ENCODE measurements at places on chromosomes 11 and 22.

DNA sequence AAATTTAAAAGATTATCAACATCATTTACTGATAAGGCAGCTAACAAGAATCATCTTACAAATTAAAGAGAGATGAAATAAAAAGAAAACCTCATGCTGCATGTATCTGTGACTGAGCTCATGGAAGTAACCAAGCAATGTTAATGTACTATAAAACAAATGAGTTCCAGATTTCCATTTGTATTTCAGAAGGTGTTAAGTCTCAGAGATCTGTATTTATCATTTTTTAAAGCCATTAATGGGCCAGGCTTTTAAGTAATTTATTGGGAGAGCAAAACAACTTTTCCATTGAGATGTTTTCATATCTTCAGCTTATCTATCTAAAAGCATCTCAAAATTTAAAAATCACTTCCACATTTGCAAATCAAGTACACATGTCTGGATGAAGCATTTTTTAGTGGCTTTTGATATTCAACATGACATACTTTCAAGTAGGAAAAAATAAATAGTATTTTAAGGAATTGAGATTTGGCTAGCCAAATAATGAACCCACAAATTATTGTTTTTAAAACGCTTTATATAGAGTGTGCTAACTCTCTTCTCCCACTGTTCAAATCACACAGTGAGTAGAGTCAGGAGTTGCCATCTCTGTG, 17.9 kb upstream of the BBOX1 start:
- DNase-seq: no peak

GRCh38 chr11:103953797-103954486, 82.5 kb upstream of the DDI1 start:
- DNase-seq: no peak

- DNase-seq: peak; percentile 79
These were observed 30.7 kb downstream of the FGF4 start for GRCh38 chr11:69744435-69744834.

DNA sequence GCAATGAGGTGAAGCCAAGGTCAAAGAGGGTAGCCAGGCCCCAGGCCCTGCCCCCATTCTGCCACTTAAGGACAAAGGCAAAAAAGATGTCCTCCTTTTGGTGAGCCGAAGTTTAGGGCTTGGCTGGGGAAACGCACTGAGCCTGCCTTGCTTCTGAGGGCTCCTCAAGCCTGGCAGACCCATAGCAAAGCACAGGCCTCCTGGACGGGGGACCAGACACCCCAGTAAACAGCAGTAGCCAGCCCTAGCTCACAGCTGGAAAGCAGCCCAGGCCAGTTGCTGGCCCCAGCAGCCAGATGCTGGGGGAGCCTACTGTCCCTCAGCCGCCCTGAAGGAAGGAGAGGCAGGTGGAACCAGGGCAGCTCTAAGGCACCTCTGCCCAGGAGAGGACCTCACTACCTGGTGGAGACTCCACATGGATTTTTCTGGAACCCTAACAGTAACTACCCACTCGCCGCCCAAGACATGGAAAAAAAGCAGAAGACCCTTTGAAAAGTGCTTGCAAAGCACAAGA, 3.8 kb upstream of the PYGM start:
- DNase-seq: peak; percentile 68

GRCh38 chr11:84819537-84819936, 807.6 kb downstream of the DLG2 start:
- DNase-seq: no peak

GRCh38 chr11:100716838-100717237, 29.8 kb downstream of the ARHGAP42 start:
- DNase-seq: no peak

DNA sequence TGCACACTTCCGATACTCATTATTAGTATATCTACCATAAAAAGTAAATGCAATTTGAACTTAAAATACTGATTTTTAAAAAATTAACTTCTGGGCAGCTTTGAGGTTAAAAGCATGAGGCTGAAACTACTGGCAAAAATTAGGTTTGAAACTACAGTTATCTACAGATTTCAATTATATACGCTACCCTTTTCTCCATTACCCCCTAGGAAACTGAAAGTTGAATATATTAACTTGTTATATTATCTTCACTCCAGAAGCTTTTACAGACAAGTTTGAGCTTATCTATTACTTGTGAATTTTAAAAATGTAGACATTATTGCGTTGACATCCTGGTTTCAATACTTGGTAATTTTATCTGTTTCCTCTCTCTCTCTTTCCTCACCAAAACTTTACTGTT, 96.7 kb upstream of the DDI1 start:
- DNase-seq: no peak

DNA sequence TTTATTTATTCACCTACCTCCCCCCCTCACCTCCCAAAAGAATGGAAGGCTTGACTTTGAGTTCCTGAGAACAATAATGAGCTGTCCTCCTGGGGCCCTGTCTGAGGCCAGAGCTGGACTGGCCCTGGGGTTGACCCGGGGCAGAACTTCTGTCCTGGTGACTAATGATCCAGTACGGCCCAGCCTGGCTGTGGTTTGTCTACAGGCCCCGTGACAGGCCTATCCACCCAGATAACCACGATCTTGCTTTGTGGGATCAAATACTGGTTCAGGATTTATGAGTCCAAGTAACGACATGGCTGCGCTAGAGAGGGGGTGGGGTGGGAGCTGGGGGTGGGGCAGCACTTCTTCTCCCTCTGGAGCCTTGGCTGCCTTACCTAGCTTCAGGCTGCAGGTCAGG, 81.5 kb downstream of the WT1 start:
- DNase-seq: no peak

GRCh38 chr11:79940165-79940564, 499.3 kb upstream of the TENM4 start:
- DNase-seq: no peak

- DNase-seq: no peak
These were observed 1075.5 kb downstream of the NTM start for GRCh38 chr11:132445859-132446291.

- no peak for DNase-seq
These were observed 257.9 kb downstream of the CTTN start for GRCh38 chr11:70656252-70656651.

DNA sequence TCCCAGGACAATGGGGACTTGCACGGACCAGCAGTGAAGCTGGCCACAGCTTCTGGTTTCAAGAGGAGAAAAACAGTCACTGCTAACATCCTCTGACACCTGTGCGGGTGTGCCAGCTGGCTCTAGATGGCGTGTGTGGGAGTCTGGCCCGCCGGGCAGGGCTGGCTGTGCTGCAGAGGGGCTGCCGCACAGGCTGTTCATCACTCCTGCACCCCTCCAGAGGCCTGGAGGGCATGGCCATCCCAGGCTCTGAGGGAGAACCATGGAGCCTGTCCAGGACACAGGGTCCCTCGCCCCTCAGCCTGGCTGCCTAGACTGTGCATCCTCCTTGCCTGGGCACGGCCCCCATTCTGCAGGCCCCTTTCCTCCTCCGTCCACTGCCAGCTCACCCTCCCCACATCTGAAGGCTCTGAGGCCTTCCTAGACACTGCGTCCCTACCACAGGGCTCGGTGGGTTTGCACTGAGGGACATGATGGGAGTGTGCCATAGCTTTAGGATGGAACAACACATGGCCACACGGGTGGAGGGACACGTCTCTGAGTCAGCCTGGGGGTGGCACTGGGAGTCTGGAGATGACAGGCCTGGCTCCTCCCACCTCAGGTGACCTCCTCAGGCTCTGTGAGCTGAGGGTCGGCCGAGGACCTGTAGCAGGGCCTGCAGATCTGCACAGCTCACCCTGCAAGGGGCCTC, 42.1 kb upstream of the GNB1L start:
- no peak for DNase-seq

GRCh38 chr11:73139476-73140198, 2.5 kb downstream of the FCHSD2 start:
- no peak for DNase-seq

DNA sequence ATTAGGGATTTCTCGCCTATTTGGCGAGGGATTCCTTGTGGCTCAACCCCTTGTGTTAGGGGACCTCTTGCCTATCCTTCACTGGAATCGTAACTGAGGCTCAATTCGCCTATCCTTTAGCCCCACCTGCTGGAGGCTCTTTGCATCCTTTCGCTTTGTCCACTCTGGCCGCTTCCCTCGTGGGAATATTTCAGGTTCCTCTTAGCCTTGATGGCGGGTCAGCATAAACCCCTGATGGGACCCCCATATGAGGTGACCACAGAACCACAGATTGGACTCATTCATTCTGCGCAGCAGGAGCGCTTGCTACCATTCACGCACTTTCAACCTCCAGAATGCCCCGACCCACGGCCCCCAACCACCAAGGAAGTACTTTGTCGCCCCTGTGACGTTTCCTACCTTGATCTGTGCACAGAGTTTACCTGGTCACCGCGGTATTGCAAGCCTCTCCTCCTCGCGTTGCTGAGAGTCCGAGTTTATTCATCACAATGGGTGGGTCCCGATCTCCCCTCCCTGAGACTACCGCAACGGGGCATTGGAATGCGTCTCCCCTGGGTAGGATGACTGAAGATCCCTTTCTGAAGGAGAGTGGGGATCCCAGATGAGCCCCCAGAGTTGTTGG, at the start of gene OR52N2:
Gene OR52N2, plus strand, starts transcription at position 425 of the 622 bp plus-strand sequence. CDS start 11,412 bp downstream, outside the sequence.
- DNase-seq: peak; percentile 82

DNA sequence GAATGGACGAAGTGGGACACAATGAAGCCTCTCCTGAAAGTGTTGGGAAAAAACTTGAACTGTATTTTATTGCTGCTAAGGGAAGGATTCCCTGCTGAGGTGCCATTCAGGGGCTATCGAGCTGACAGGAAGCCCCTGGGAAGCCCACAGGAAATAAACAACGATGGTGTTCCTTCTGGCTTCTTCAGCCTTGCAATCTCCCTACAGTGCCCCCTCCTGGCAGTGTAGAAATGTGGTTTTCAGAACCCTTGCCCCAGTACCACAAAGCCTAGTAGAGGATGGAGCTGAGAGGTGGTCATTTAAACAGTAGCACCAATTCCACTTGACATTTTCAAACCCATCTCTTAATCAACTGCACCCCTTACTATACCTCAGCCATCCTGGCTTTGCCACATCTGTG, 676.7 kb upstream of the ARHGAP42 start:
- DNase-seq: no peak

- no peak for DNase-seq
These were observed 161.0 kb upstream of the SORL1-AS1 start for GRCh38 chr11:121613724-121614123.
